ENCODE measurements at places on chromosomes 5 and 9. TPM values are rescaled to one million over a fixed set of nuclear protein-coding genes. Genes with fewer than 3 reads are reported as not detected.

DNA sequence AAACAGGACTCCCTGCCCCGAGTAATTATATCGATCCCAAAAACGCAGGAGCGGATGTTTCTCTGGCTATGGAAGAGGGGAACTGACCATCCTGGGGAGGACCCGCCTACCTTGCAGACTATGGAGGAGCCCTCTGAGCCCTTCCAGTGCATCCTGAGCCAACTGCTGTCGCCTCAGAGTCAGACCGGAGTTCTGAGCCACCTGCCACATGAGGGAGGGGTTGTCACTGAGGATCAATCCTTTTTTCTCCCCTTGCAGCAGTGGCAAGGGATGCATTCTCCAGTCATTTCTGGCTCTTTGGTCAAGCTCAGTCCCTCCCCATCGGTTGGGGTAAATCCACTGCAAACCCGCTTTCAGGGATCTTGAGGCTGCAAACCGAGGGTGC is 709 bp downstream of the FANCG start:
- DNase-seq = no peak

DNA sequence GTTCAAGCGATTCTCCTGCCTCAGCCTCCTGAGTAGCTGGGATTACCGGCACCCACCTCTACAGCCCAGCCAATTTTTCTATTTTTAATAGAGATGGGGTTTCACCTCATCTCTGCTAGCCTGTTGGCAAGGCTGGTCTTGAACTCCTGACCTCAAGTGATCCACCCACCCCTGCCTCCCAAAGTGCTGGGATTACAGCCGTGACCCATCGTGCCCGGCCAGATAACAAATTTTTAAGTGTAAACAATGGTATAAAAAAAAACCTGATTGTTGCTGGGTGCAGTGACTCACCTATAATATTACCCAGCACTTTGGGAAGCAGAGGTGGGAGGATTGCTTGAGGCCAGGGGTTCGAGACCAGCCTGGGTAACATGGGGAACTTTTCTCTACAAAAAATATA is 28.0 kb upstream of the N4BP3 start:
- DNase-seq = no peak

GRCh38 chr5:56143373-56143714 is 89.8 kb downstream of the ANKRD55 start:
- DNase-seq = no peak

The SLC1A3 gene
- 7.9 TPM for total RNA-seq

- no peak for DNase-seq
These were observed 410.2 kb downstream of the PRR16 start for GRCh38 chr5:120874081-120874862.

DNA sequence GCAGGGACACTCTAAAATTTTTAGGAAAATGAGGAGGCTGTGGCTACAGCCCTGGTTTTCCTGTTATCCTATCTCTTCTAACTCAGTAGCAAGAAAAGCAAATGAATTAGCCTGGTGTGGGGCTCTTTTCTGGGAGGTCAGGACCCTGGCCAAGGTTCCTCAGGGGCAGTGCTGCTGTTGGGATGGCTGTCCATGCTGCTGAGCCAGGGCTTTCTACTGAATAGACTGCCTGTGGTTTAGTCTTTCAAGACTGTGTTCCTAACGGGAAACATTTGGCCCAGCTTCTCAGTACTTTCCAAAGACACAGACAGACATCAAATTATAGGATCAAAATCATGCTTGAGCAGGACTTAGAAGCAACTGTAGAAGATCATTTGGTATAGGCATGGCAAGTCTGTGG is 18.1 kb downstream of the TNC start:
- DNase-seq = no peak

GRCh38 chr5:172620506-172620905 is 20.6 kb upstream of the NEURL1B start:
- DNase-seq = no peak

DNA sequence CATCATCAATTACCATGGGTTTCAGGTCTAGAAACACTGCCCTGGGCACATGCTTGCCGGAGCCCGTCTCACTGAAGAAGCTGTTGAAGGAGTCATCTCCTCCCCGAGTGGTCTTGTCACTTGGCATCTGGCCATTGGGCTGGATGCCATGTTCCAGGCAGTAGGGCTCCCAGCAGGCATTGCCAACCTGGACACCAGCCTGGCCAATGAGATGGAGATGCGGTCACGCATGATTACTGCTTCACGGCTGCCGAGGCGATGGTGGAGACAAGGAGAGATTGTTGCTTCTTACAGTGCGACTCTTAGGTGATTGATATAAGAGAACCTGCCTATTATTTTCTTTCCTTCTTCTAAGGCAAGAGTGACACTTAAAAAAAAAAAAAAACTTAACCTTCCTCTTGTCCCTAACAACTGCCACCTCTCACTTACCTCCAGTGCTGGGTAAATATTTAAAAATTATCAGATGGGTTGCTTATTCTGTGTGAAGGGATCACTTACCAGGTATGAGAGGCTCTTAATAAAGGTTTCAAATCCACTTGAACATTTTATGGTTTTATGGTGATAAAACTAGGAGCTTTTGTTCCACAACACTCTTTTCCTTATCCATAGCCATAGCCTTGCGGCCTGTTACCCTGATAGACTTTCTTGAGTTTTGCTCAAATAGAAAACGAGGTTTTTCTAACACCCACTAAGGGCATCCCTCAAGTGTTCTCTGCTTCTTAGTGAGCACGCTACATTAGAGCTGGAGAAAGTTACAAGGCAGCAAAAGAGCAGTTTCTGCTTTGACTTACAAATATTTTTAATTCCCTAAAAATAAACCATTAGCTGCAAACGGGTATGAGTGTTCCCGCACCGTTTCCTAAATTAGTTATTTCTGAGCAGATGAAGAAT is 41.2 kb downstream of the NIM1K start:
- no peak for DNase-seq

The SLC6A18 gene
- total RNA-seq = not detected

GRCh38 chr9:20930836-20931235 is 100.6 kb downstream of the HACD4 start:
- no peak for DNase-seq

The LCN1 gene
- not detected for total RNA-seq

The KCNV2 gene
- not detected for total RNA-seq

All from Calu3 (cell line).